ENCODE measurements at places on chromosomes 12 and 14. TPM values are rescaled to one million over a fixed set of nuclear protein-coding genes. Genes with fewer than 3 reads are reported as not detected.
A peak's percentile ranks its signal among the peaks of the same experiment; 100 is the strongest.

- H3K36me3 ChIP-seq, result no peaks in the 10 kb centered on the region
- H3K27me3 ChIP-seq, result no peaks in the 10 kb centered on the region
- no peak overlapping the region for H3K27ac ChIP-seq
- H3K4me3 ChIP-seq, result no peak overlapping the region
Measured at GRCh38 chr12:76410371-76410770, 62.2 kb upstream of the BBS10 start.

DNA sequence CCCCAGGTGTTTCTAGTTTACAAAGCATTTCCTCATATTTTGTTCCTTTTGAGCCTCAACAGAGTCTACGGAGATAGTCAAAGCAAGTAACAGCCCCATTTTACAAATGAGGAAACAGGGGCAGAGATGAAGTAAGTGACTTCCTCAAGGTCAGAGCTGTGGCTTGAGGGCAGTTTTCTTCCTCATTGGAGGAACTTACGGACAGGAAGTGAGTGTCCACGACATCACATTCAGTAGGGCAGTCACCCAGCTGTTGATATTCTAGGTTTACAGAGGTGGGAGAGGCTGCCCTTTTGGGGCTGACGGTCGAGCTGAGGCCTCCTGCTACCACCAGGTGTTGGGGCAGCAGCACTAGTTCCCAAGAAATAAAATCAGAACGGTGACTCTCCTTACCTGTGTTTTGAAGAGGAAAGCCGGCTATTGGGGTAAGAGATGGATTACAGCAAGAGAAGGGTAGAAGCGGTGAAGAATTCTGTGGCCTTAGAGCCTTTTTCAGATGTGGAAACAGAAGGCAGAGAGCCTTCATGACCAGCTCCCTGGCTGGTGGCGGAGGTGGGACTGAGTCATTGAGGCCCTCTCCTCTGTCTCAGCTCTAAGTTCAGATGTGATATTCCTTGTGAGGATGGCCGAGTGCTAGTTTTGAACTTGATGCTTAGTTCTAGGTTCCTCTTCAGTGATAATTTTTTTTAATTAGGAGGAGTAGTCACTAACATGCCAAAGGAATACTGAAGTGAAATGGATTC, 41.7 kb downstream of the SUSD6 start:
- peak overlapping the region; percentile 72 for H3K27ac ChIP-seq
- H3K4me3 ChIP-seq, result no peak overlapping the region
- H3K36me3 ChIP-seq, result no peaks in the 10 kb centered on the region
- DNase-seq, result no peak

- H3K27ac ChIP-seq, result no peak overlapping the region
- H3K27me3 ChIP-seq, result no peaks in the 10 kb centered on the region
Measured at GRCh38 chr12:21988619-21989018, 47.4 kb upstream of the ABCC9 start.

Gene CCDC175
- total RNA-seq, result not detected

GRCh38 chr12:54949073-54949711, 35.4 kb downstream of the TESPA1 start:
- no peak overlapping the region for H3K4me3 ChIP-seq
- H3K4me1 ChIP-seq, result no peaks in the 10 kb centered on the region
- no peak overlapping the region for H3K27ac ChIP-seq
- no peaks in the 10 kb centered on the region for H3K36me3 ChIP-seq
